Activated T-helper 1 cell treated with anti-CD3 and anti-CD28 coated beads, Interleukin-12 subunit alpha, Interleukin-12 subunit beta, Interleukin-2, Interleukin-4 antibody, amounts not matched to agents 30 ng/mL and 10 ng/mL and 1 ng/mL, durations not matched to agents 14 hours and 24 hours and 36 hours (primary cell): ENCODE measurements at places on chromosomes 11 and 22.

GRCh38 chr11:56013805-56014204 is 13.6 kb upstream of the OR5AS1 start:
- DNase-seq, result no peak

DNA sequence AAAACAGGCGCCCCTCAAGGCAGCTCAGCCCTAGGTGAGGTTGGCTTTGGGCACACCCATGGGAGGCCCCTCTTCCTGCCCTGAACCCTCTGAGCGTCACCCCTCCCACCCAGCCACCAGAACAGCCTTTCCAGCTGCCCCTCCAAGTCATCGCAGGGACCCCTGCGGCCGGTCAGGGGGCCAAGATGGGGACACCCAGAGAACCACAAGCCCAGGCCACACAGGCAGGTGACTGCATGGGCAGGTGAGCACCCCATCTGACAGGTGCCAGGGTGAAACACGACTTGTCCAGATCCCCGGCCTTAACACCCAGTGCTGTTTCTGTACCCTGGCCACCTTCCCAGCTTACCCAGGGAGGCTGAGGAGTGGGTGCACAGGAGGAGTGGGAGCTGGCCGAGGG is 24.6 kb upstream of the GRAMD4 start:
- no peak for DNase-seq

DNA sequence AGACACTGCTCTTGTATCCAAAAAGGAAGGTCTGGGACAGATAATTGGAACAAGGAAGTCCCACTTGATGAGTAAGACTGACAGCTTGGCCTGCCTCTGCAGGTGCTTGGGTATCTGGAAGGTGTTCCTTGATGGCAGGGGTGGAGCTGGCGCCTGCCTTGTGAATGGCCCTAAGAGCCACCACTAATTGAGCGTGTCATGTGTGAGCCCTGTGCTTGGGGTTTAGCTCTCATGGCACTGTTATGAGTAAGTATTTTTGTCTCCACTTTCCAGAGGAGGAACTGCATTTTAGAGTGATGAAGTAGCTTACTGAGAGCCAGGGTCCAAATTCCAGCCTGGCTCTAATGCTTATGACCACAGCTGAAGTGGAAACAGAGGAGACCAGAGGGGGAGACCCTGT is 71.2 kb upstream of the NECTIN1 start:
- no peak for DNase-seq

GRCh38 chr22:19717181-19717580 is 2.9 kb downstream of the SEPTIN5 start:
- DNase-seq, result no peak

- DNase-seq, result no peak
Measured at GRCh38 chr22:17779286-17780115, 5.2 kb upstream of the BID start.

- no peak for DNase-seq
Measured at GRCh38 chr11:118050208-118050891, 26.5 kb upstream of the TMPRSS4 start.

DNA sequence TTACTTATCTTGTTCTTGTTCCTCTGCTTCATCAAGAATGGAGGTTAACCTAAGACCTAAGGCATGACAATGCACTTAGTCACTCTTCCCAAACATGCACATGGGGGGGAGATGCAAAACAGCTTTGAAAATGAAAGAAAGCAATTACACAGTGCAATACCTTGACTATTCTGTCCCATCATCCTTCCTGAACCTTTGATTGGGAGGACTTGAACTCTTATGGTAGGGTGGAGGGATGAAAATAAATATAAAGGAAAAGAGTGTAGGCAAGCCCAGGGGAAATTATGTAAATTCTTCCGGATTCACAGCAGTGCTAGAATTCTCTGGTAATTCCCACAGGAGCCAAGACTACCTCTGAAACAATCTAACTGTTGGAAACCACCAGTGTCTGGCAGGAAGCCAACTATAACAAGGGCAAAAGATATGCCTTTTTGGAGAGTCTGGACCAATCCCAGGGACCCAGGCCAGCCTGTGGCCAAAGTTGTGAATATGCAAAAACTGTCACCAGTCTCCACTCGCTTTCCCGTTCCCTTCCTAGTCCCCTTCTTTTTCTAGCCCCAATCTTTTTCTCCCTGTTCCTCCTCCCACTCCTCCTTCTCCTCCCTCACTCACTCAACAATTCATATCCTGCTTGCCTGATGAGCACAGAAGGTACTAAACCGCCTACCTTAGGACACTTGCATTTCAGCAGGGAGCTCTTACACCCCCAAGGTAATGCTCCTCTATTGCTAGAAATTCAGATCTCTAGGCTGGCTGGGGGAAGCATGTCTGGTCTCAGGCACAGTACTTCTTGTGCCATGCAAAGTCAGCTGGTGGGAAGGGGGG is 2.5 kb upstream of the RCN1 start:
- no peak for DNase-seq

GRCh38 chr11:117934526-117935307 is 5.5 kb upstream of the TMPRSS13 start:
- no peak for DNase-seq

DNA sequence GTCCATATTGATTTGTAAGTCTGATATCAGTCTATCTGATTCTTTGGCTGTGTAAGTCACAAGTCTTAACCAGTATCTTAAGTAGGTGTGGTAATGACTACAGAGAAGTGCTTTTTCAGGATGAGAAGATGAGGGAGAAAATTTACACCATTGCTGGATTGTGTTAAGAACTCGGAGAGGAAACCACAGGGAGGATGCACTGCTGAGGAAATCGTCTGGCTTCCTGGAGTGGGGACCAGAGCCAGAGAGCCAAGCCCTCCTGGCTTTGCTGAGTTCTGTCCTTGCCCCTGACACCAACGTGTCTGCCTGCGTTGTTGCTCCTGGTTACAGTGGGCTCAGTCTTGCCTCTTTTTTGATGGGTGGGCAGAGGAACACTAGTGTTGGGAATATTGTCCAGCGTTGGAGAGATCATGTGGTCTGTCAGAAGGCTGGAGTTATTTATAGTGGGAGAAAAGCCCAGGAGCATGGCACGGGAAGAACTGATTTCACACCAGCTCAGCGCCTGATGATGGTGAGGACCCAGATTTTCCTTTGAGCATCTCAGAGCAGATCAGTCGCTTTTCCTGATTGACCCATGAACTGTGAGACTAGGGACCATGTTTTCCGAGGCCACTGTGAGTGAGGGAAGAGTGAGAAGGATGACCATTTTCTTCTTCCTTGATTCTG is 29.6 kb downstream of the MARK2 start:
- DNase-seq, result no peak

- DNase-seq, result no peak
Measured at GRCh38 chr22:43474161-43475101, 62.6 kb downstream of the MPPED1 start.

GRCh38 chr11:90646706-90647105 is 423.9 kb upstream of the CHORDC1 start:
- DNase-seq, result no peak

GRCh38 chr22:36433318-36434231 is 45.8 kb upstream of the MYH9 start:
- no peak for DNase-seq

GRCh38 chr22:23787910-23788309 is 1.1 kb downstream of the SMARCB1 start:
- no peak for DNase-seq

DNA sequence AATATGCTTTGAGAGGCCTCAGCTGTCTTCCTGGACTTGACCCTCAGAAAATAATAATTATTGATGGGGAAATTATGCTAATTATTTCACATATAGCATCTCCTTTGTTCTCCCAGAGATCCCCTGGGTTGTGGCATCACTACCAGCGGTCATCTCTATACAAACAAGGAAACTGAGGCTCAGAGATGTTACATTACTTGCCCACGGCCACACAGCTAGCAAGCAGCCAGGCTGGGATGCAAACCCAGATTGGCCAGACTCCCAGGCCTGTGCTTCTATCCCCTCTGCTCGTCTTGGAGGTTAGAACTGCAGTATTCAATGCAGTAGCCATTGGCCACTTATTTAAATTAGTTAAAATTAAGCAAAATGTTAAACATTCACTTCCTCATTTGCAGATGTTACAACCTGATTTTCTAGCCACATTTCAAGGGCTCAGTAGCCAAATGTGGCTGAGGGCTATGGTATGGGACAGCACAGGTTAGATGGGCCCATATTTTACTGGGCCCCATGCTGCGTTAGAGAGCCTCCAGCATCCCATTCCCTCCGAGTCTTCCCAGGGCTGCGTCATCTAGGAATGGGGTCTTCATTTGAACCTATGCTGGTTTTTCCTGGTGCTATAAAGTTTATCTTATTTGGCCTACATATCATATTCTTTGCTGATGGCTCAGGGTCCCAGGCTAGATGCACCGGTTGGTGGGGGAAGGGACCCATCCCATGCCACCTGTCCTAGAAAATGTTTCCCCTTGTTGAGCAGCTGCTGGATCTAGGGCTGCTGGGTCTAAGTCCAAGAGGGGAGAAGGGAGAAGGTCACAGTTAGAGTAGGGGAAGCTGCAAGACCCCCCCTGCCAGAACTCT is 2.2 kb downstream of the SLC35C1 start:
- DNase-seq, result no peak
